Urothelium cell line (cell line): ENCODE measurements at places on chromosomes 1 and 21.

- DNase-seq: peak; percentile 21
Observed at GRCh38 chr1:84758968-84759491, 68.8 kb upstream of the SSX2IP start.

- DNase-seq: no peak
Observed at GRCh38 chr1:201137024-201137392, 10.0 kb upstream of the ASCL5 start.

DNA sequence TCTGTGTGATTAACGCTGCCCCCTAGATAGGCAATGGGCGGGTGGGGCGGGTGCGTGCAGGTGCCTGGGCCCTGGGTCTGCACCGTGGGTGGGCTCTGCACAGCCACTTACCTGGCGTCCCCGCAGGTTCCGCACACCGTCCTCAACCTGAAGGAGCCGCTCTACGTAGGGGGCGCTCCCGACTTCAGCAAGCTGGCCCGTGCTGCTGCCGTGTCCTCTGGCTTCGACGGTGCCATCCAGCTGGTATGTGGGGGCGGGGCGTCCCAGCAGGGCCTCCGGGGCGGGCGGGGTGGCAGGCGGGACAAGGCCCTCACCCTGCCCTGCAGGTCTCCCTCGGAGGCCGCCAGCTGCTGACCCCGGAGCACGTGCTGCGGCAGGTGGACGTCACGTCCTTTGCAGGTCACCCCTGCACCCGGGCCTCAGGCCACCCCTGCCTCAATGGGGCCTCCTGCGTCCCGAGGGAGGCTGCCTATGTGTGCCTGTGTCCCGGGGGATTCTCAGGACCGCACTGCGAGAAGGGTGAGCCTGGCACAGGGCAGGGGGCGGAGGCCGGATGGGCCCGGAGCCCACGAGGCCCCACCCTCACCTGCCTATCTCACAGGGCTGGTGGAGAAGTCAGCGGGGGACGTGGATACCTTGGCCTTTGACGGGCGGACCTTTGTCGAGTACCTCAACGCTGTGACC is 22.8 kb downstream of the RNF223 start:
- no peak for DNase-seq

DNA sequence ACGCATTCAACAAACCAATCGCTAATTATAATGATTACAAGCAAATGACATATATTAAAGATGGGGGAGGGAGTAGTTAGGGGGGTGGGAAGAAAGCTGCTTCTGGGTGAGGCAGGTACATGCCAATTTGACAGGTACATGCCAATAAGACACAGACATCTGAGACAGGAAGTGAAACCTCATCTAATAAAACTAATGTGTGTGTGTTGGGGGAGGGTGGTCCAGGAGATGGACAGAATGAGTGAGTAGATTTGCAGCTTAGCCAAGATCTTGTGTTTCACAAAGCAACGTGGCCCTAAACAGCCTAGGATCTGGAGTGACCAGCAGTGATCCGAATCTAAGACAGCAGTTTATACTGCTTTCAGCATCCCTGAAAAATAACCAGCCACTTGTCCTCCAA is 10.8 kb downstream of the CFAP45 start:
- DNase-seq: no peak

GRCh38 chr1:55117941-55118340 is 78.6 kb downstream of the PCSK9 start:
- no peak for DNase-seq

GRCh38 chr21:35232545-35233176 is 183.6 kb upstream of the RUNX1 start:
- DNase-seq: peak; percentile 60

- DNase-seq: peak; percentile 60
Observed at GRCh38 chr1:119008483-119009311, 20.6 kb upstream of the TBX15 start.

GRCh38 chr1:83583351-83584014 is 415.4 kb downstream of the TTLL7 start:
- no peak for DNase-seq

DNA sequence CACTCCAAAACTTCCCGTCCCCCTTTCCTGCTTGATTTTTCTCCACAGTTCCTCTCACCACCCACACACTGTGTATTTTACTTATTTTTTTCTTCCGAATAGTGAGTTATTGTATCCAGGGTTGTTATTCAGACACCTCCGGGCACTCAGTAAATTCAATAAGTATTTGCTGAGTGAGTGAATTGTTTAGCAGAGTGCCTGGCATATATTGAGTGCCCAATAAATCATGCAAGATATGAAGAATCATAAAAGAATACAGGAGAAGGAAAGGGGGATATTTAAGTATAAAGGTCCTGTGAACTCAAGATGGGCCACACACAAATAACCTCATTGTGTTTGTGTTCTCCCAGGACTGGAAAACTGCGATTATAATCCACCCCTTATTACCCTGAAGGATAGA is 139.9 kb downstream of the GALNT2 start:
- no peak for DNase-seq

- no peak for DNase-seq
Observed at GRCh38 chr1:183003203-183003602, 20.0 kb upstream of the LAMC1 start.

- DNase-seq: no peak
Observed at GRCh38 chr1:236951672-236952071, 52.6 kb downstream of the MT1HL1 start.

DNA sequence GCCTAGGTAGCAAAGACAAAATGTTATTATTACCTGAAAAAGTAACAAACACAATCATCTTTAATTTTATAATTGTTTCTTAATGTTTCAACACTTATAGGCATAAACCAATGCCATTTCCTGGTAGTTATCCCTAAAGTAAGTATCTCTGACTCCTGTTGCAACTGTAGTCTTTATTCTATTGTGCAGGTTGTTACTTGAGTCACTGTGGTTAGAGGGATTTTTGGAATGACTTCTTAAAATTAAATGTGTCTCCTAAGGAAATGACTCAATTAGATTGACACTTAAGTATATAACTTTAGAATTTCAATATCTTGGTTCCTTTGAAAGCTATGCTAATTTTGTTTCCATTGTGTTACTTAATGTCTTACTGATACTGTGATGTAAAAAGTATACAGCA is 143.9 kb downstream of the PHTF1 start:
- DNase-seq: no peak

DNA sequence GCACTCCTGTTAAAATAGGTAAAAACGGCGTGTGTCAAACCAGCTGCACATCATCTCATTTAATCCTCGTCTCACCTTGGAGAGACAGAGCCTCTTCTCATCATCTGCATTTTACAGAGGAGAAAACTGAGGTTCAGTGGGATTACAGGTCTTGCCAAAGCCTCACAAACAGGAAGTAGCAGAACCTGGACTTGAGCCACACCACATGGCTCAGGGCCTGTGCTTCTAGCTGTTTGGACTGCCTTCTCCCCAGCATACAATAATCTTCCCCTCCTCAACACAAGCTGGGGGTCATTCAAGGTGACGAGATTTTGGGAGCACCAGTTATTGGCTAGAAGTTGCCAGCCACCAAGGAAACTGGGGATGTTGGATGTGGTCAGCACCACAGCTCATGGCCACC is 167.9 kb upstream of the ZC3H12A start:
- DNase-seq: no peak

DNA sequence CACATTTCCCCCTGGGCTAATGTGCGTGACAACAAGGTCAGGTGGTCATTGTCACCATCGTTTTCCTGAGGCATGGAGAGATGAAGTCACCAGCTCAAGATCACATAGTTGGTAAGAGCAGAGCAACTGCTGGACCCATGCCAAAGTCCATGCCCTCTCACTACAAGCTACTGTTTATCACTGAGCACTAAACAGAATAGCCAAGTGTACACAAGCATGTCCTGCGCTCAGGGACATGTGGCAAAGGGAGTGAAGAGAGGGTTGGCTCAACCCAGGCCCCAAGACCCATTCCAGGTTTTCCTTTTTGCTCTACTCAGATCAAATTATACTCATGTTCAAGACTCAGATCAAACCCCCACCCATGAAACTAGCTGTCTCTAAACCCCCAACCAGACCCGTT is 20.8 kb downstream of the LRRC52 start:
- DNase-seq: no peak

DNA sequence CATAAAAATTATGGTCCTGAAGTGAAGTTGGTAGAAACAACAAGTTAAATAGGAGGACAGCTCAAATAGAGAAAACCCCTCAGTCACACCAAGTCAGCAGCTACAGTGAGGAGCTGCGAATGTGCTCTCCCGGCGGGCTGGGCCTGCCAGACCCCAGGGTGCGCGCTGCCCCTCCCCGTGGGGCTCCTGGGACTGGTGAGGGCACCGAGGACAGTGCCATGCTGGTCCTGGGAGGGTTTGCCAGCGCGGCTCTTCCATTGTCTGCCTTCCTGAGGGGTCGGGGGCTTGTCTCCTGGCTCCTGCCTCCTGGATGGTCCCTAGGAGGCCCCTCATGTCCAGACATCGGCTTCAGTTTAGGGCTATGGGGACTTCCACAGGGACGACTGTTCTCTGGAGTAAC is 121.8 kb downstream of the PCBP3 start:
- no peak for DNase-seq

DNA sequence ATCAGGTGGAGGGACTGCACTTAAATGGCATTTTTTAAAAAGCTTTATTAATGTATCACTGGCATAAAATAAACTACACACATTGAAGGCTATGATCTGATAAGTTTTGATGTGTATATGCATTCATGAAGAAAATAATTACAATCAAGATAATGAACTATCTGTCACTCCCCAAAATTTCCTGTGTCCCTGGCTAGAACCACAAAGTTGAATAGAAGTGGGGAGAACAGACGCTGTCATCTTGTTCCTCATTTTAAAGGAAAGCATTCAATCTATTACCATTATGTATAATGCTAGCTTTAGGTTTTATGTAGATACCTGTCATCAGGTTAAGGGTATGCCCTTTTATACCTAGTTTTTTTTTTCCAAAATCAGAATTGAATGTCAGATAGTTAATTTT is 38.1 kb upstream of the C1orf87 start:
- DNase-seq: no peak

DNA sequence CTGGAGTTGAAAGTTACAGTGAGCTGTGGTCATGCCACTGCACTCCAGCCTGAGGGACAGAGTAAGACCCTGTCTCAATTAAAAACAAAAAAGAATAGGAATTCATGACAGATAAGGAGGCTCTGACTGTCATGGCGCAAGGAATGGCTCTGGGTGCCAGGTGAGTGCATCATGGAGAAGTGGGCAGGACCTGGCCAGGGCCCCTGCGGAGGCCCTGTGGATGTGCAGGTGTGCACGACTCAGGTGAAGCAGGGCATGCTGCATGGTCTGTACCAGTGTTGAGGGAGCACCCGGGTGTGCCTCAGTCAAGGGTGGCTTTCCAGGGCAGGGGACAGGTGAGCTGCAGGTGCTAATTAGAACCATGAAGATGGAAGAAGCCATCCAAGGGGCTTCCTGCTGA is 14.0 kb downstream of the SLC1A7 start:
- DNase-seq: no peak

DNA sequence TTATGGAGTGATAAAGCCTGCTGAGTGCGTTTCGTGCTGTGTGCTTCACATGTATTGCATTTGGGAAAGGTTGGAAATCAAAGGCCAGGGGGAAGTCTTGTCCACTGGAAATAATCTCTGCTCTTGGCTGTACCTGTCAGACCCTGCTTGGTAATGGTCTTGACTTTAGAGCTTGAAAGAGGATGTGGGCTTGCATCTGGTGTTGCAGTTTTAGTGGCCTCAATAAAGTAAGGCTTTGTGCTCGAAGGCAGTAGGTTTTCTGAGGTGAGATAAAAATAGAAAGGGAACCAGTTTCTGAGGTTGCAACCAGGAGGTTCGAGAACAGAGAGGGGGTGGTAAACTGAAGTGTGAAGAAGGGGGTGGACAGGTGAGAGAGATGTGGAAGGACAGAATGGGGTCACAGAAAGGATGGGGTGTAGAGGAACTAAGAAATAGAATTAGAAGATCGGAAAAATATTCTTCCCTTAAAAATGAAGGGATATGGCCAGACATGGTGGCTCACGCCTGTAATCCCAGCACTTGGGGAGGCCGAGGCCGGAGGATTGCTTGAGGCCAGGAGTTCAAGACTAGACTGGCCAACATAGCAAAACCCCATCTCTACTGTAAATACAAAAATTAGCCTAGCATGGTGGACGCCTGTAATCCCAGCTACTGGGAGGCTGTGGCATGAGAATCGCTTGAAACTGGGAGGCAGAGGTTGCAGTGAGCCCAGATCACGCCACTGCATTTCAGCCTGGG is 1.5 kb downstream of the S100PBP start:
- DNase-seq: no peak

DNA sequence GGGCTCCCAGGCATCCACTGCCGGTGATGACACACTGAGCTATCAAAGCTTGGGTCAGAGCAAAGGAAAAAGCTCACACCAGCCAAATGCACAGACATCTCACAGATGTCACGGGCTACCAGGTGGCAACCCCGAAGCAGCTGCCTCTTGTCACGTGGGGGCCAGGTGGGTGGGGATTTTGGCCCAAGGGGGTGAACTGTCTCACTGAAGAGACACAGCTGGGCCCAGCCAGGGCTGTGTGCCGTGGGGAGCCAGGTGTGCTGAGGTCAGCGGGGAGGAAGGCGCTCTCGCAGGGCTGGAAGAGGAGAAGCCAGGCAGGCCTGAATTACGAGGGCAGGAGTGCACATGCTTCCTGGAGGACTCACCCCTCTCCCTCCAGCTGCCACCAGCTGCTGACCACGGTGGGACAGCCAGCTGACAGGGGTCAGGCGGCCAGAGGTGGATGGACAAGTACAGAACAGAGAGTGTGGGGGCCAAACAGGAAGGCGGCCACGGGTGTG is 32.4 kb downstream of the KCNN3 start:
- no peak for DNase-seq

GRCh38 chr1:86487811-86488141 is 19.0 kb downstream of the CLCA1 start:
- no peak for DNase-seq

DNA sequence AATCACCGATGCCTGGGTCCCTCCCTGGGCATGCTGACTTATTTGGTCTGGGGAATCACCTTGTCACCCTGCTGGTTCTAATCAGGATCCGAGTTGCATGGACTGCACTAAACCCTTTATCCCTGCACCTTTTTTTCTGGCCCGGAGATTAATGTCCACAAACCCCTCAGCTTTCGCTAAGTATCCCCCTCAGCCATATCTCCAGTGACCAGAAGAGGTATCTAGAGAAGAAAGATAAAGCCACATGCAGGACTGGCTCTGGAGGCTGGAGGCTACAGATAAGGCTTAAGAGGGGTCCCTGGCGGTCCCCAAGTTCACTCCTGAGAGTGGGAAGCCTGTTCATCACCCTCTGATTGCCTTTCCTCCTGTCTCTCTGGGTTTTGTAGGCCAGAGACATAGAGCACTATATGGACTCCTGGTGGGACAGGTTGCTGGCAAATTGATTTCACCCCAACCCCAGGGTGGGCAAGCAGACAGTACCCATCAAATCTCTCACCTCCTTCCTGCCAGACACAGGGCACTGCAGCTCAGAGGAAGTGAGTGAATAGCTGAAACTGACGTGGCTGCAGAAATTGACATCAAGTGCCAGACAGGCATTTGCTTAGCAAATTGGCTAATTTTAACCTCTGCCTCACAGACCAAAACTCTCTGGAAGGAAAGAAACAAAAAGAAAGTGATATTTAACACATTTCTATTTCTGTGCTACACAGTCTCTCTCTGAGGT is 38.8 kb downstream of the HMGB4 start:
- no peak for DNase-seq

- DNase-seq: no peak
Observed at GRCh38 chr1:44524655-44525500, 119.8 kb downstream of the RNF220 start.
